Bronchial epithelial cell (primary cell): ENCODE measurements at places on chromosomes 5 and 9.
A peak's percentile ranks its signal among the peaks of the same experiment; 100 is the strongest.

DNA sequence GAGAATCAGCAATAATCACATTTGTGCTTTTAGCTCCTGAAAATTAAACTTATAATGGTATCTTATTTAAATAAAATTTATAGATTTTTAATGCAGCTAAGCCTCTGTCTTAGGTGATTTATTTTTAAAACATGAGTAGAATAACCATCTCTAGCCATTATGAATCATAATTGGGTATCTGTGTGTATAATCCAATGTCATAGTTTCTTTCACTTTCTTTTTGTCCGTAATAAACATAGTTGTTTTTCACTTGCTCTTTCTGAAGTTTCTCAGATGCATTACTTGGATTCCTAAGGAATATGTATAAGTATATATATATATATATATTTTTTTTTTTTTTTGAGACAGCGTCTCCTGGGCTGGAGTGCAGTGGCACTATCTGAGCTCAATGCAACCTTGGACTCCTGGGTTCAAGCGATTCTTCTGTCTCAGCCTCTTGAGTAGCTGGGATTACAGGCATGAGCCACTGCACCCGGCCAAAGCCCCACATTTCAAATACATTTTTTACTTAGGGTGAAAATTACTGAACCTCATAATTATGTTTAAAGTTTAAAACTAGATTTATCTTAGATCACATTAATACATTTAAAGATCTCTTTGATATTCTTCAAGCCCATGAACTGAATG is 377.1 kb downstream of the PRDM9 start:
- DNase-seq, result no peak

GRCh38 chr5:62038024-62038423 is 268.0 kb upstream of the KIF2A start:
- no peak for DNase-seq

DNA sequence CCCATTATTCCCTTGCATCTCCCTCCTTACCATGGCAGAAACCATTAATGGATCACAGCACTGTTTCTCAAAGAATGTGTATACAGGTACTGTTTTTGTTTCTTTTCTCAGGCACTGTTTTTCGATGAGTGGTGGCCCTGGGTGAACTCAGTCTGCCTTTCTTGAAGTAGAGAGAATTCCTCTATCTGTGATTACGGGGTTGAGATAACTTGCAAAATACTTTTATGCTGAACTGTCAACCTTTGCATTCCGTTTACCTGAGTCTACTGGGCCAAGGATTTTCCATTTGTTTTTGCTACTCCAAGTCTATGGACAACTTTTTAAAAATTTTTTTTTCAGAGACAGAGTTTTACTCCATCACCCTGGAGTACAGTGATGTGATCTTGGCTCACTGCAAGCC is 82.7 kb upstream of the CLINT1 start:
- no peak for DNase-seq

DNA sequence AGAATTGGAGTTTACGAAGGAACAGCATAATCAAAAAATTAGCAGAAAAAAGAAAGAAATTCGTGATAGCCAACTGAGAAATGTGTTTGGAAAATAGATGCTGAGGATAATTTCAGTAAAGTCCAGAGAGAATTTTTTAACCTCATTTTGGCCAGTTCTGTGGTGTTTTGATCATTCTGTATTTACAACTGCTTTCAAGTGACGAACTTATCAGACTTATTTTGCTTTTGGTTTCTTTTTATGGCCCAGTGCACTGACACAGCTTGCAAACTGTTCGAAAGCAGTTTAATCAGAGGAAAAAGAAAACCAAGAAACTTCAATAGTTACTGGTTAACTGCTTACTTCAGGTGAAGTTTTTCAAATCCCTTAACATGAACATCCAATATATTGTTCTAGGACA is 1.9 kb downstream of the SDHA start:
- DNase-seq, result no peak

GRCh38 chr5:169874621-169875020 is 105.7 kb downstream of the INSYN2B start:
- no peak for DNase-seq

DNA sequence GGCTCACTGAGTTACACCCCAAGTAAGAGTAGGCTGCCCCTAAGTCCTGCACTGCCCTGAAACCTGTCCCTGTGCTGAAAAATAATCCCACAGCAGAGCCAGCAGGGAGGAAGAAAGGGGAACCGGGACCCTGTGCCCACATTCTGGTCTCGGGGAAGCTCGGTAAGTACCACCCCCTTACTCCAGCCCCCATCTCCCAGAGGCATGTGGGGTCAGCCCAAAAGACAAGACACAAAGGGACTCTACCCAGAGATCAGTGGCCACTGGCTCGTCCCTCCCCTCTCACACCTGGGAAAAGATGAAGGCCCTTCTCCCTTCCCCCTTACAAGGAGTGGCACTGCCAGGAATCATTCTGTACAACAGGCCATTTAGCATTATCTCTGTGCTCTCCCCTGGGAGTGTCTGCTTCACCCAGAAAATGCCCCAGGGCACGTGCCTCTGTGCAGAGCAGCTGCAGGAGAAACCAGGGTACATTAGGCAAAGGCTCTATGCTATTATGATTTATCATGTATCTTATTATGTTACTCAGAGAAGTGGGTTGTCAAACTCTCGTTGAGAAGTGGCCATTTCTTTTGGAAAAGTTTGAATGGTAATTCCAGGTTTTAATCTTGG is 71.3 kb downstream of the NDFIP1 start:
- no peak for DNase-seq

DNA sequence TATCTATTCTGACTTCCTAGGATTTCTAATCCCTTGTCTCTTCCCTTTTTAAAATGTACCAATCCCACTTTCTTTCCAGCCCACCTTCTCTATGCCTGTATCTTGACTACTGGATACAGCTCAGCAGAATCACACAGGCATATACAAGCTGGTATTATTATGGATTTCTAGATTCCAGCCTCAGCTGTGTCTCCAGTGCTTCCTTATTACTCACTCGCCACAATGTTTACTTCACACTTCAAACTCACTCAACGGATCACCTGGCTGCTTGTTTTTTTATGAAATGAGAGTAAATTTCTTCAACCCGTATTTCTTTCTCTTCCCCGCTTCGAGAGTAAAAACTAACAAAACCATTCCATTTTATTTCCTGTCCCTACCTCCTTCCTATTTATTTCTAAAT is 38.8 kb downstream of the CWC27 start:
- peak; percentile 79 for DNase-seq

DNA sequence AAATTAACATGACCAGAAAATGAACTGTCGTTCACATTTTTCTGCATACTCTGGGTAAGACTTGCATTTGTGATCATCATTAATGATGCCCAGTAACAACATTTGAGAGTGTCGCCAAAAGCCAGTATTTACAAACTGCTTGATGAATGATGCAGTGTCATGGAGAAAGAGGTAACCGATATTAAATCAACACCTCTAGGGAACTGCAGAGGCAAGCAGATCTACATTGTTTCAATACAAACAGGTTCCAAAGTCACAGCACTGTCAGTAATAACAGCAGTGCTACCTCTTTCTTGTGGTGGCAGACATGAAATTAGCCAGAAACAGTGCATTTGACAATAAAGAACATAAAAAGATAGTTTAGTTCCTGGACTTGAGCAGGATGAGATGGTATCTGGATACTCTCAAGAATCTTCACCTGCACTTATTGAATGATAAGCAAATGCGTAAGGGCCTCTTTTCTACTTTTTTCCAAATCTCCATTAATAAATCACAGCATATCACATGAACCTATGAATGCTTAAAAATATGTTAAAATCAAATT is 456.6 kb downstream of the ARHGEF28 start:
- no peak for DNase-seq

DNA sequence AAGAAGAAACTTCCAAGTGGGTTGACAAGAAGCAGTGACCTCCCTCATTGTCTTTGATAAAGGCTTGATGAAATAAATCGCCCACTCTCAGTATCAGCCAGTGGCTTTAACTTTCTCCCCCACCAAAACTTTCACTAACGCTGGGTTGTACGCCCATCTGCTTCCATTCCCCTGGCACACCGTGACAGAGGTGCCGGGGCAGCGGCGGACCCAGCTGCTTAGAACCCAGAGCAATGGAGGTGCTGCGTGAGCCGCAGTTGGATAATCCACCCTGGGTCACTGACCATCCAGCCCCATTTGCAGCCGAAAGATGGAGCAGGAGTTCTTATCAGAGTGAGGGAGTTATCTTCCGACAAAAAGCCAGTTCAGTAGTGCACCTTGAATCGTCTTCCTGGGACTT is 270.7 kb downstream of the ARHGEF28 start:
- DNase-seq, result no peak

DNA sequence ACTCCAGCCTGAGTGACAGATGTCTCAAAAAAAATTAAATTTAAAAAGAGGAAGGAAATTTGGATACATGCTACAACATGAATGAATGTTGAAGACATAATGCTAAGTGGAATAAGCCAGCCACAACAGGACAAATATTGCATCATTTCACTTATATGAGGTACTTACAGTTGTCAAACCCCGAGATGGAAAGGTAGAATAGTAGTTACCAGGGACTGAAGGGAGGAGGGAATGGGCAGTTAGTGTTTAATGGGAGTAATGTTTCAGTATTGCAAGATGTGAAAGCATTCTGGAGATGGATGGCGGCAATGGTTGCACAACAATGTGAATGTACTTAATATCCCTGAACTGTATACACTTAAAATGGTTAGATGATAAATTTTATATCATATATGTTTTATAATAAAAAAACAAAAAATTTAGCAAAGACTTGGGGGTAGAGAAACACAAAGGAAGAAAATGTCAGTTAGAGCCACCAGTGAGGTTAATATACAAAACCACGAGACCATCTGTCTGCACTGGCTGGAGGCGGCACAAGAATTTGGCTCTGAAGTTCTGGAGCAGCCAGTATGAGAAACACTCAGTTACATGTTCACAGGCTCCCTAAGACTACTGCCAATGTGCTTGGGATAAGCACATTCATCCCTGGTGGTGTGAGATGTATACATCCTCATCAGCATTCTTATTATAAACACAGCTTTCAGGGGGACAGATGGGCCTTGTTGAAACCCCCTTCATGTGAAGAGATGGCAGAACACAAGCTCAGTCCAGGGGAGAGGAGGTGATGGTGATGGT is 37.0 kb upstream of the RPS23 start:
- DNase-seq, result peak; percentile 64

GRCh38 chr9:69453746-69454145 is 128.7 kb downstream of the ENTREP1 start:
- no peak for DNase-seq

DNA sequence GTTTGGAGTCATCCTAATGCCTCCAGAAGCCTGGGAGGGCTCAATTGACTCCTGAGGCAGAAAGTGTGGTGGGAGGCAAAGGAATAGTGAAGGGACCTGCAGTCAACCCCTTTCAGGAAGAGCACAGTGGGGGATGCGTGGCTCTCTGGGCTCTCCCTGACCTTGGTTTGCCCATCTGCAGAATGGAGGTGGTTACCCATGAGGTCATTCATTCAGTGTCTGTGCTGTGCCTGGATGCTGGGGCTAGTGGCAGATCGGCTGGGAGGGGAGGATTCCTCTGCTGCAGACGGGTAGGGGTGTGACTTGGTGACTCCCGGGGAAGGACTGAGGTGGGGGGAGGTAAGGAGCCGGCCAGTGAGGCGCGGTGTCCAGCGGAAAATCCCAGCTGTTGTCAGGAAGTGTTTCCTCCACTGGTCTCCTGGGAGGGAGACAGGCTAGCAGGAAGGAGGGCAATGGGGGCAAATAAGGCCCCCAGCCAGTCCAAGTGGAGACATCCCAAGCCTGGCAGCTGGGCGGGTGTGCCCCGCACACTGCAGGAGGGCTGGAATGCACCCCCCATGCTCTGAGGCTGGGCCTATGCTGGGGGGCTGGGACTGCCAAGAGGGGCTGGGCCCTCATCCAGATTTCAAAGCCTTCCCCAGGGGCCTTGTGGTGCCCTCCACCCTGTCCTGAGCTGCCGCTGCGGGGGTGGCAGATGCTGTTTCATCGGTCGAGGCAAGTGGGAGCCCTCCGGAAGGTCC is 10.9 kb downstream of the CXXC5 start:
- DNase-seq, result peak; percentile 39

GRCh38 chr5:74251141-74252035 is 389.1 kb downstream of the ENC1 start:
- peak; percentile 100 for DNase-seq

GRCh38 chr5:107469485-107470294 is 201.0 kb downstream of the EFNA5 start:
- peak; percentile 97 for DNase-seq

DNA sequence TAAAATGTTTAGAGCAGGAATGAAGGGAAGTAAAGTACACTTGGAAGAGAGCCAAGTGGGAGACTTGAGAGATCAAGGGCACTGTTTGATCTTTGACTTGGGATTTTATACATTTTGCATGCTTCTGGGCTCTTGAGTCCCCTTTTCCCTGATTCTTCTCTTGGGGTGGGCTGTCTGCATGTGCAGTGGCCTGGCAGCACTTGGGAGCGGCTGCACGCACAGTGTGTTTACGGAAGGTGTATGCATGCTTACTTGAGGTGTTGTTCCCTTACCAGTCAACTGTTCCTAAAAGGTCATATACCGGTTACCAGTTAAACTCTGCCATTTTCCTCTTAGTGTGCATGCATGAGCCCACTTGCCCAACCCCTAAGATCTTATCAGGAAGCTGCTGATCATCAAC is 377.7 kb downstream of the CYLC2 start:
- no peak for DNase-seq

DNA sequence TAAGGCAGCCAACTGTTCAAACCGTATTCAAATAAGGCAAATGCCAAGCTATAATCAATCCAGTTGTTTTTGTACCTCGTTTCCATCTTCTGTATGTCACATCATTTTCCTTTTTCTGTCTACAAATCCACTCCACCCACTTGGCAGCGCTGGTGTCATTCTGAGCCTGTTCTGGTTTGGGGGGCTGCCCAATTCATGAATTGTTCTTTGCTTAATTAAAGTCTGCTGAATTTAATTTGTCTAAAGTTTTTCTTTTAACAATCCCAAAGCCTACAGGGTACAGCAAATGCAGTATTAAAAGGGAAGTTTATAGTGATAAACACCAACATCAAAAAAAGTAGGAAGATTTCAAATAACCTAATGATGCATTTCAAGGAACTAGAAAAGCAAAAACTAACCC is 93.3 kb downstream of the GTF3C4 start:
- no peak for DNase-seq

DNA sequence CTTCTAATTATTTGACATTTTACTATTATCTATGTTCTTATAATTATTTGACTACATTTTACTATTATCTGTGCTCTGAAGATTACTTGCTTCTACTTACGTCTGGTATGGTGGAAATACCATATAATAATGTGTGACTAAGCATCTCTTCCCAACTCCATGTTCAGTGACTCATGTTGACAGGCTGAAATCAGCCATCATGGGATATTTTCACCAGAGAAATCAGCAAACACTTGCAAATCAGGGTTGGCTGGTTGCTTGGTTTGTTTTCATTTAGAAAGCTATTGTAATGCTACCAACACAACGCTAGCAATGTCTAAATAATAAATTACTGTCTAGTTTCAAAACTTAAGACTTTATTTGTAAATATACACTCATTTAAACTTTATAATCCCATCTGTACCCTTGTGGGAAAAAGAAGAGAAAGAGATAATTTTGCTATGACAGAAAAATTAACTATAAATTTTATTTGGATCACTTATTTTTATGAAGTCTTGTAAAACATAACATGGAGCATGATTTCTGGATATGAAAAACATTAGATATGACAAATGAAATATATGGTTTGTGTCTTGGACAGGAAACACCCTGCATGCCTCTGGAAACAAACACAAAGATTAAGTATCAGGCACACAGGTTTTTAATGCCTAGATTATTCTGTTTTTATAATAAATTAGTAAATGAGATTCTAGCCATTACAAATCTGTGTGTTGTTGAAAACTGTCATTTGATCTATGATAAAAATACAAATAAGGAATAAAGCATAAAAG is 337.6 kb downstream of the BNC2 start:
- peak; percentile 90 for DNase-seq

GRCh38 chr5:139492700-139493192 is 10.2 kb upstream of the STING1 start:
- no peak for DNase-seq
